HT1080 (cell line): ENCODE measurements at places on chromosomes 5 and 9.

DNA sequence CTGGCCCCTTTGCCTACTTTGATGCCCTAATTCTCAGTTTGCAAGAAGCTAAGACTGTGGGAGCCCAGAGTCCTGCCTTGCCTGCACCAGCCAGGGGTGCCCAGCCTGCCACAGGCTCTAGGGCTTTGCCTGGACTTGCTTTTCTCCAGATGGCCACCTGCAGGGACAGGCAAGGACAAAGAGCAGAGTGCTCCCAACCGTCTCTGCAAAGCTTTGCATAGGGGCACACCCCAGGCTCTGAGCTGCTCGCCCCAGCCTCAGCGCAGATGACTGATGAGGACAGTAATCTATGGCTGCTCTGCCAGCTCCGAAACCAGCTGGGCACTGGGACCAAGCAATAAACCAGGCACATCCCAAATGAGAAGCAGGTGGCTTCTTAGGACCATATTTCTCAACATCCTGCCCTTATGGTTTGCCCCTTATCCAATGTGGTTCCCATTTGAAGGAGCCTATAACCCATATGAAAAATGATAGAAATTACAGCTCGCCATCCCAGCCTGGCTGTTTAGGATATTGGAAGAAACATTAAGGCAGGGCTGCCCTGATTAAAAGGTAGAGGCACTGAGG, 25.4 kb upstream of the TCF7 start:
- no peak for DNase-seq

DNA sequence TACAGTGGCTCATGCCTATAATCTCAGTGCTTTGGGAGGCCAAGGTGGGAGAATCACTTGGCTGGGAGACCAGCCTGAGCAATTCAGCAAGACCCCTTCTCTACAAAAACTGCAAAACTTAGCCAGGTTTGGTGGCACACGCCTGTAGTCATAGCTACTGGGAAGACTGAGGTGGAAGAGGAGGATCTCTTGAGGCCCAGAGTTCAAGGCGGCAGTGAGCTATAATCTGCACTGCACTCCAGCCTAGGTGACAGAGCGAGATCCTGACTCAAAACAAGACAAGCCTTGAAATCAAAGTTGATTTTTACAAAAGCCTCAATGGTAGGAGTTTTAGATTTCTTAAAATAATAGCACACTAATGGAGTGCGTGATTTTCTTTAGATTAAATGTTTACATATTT, 14.6 kb downstream of the UBE2D2 start:
- no peak for DNase-seq

GRCh38 chr5:56480705-56481427, 247.7 kb upstream of the ANKRD55 start:
- no peak for DNase-seq

DNA sequence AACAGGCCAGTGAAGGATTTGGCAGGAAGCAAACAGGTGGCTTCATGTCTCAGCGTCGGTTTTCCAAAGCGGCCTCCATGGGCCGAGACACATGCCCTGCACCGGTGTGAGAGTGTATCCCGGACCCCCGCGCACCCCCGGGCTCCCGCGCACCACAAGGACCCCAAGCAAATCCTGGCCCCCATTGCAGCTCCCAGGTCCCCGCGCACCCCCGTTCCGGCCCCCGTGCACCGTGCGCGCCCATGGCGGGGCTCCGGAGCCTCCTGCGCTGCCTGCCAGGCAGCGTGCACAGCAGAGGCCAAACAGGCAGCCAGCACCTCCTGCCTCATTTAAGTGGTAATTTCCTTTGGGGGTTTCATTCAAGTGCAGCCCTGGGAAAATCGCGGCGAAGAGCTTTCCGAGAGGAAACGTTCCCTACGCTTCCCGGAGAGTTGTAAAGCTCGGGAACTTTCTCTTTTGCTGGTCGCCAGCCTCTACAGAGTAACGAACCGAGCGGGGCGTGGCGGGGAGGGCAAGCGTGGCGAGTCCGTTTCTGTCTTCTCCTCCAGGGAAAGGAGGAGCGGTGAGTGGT, 145.5 kb upstream of the SLC24A2 start:
- no peak for DNase-seq

- DNase-seq: no peak
These were observed 83.9 kb upstream of the CXCL14 start for GRCh38 chr5:135662683-135663082.

GRCh38 chr9:93206576-93207155, 22.7 kb downstream of the WNK2 start:
- DNase-seq: no peak

- DNase-seq: no peak
These were observed 281.7 kb downstream of the OSTF1 start for GRCh38 chr9:75369989-75370388.

- no peak for DNase-seq
These were observed 30.6 kb downstream of the LVRN start for GRCh38 chr5:115992848-115993350.

DNA sequence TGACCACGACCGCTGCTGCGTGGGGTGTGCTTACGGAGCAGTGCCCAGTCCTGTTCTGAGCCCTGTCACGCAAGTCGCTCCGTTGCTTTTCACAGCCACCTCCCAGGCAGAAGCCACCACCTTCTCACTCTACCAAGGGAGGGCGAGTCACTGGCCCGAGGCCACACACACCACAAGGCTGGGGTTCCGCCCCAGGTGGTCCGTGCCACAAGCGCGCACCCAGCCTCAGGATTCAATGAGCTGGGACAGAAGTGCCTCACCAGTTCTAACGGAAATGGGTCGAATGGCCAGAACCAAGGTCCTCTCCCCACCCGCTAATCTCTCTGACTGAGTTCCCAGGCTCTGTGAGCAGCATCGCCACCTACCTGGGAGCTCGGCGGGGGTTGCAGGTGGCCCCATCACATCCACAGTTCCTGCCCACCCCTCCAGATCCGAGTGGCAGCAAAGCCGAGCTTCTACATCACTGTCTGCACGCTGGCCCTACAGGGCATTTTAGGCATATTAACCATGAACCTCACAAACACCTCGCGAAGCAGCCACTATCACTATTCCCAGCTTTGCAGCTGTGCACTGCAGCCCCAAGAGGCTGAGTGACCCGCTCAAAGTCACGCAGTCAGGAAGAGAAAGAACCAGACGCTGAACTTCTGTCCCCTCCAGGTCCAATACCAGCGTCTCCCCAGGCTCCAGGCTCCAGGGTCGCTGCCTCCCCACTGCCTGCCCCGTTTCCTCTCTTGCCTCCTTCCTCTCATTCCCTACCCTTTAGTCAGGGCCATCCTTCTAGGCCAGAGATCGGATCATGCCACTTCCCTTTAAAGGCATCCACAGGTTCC, 92.1 kb upstream of the PHYKPL start:
- DNase-seq: no peak

- no peak for DNase-seq
These were observed 189.1 kb upstream of the CCNG1 start for GRCh38 chr5:163248333-163248732.

DNA sequence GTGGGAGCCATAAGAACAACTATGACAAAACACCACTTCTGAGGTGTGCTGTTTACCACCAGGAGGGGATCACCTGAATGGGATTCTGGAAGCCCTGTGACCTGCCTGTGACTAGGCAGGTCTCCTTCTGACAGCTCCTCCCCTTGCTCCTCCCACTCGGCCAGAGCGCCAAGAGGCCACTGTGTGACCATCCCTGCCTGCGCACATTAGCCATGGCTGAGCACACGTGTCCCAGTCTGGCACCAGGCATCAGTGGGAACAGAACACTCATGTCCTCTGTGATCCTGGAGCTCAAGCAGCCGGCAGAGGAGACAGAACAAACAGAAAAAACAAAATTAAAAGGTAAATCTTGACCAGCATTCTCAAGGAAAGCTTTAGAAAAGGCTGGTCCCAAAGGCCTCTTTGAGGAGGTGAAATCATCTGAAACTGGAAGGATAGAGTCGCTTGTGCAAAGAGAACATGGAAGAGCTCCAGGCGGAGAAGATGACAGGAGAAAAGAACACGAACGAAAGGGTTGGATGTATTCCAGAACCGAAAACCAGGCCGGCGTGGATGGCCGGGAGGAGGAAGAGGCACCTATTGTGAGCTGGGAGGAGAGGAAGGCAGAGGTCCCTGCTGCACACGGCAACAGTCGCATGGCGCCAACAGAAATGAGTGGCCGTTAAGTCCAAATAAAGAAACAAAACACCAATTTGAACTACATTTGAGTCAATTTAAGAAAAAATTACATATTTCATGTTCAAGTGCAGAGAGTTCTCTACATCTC, 5.1 kb downstream of the MED10 start:
- DNase-seq: no peak

GRCh38 chr9:125850763-125851162, 103.6 kb downstream of the PBX3 start:
- no peak for DNase-seq

- DNase-seq: no peak
These were observed 177.9 kb upstream of the TUT7 start for GRCh38 chr9:86531971-86532640.

GRCh38 chr5:78050888-78051287, 243.6 kb downstream of the AP3B1 start:
- DNase-seq: no peak

DNA sequence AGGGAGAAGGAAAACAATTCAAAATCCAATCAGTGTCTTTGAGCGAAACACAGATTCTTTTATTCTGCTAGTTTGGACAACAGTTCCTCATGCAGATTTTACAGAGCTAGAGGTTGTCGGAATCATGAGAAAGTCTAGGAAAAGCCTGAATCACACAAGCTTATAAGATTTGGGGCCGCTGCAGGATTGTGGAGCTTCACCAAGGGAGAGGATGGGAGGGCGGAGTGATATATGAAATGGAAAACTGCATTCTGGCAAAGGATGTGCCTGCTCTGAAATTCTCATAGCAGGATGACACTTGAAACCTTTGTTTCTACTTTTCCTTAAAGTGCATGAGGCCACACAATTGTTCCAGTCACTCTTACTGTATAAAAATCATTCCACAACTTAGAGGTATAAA, 134.3 kb downstream of the OR2K2 start:
- no peak for DNase-seq

GRCh38 chr5:177495243-177496060, 2.0 kb downstream of the PDLIM7 start:
- peak; percentile 87 for DNase-seq

DNA sequence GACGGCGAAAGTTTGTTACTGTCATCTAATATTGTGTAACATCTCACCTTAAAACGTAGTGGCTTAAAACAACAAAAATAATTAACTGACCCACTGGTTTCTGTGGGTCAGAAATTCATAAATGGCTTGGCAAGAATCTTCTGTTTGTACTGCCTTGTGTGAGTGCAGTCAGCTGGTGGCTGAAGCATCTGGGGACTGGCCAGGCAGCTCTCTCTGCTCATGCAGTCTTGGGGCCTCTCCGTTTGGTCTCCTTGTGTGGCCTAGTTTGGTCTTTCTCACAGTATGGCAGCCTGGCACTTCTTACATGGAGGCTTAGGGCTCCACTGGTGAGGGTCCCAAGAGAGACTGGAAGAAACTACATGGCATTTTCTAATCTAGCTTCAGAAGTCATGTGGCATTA, 49.0 kb upstream of the CTXN3 start:
- no peak for DNase-seq

GRCh38 chr9:31259824-31260223, 1124.6 kb upstream of the ACO1 start:
- no peak for DNase-seq

DNA sequence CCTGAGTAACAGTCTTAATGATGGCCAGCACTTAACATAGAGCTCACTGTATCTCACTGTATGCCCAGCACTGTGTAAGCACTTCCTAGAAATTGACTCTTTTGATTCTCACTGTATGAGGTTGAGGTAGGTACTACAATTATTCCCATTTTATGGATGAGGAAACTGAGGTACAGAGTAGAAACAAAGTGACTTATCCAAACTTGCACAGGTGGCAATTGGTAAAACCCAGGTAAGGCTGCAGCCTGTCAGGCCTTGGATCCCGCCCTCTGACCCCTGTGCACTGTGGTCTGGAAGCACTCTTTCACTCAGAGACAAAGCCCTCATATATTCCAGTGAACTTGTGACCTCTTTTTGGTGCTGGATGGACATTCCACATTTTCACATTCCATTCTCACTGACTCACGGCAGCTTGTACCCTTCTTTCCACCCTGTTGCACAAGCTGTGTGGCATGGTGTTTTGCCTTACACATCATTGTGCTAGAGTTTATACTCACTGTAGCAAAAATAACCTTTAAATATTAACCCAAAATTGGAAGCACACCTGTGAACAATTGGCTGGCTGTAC, 21.7 kb downstream of the ANKRD55 start:
- peak; percentile 84 for DNase-seq

DNA sequence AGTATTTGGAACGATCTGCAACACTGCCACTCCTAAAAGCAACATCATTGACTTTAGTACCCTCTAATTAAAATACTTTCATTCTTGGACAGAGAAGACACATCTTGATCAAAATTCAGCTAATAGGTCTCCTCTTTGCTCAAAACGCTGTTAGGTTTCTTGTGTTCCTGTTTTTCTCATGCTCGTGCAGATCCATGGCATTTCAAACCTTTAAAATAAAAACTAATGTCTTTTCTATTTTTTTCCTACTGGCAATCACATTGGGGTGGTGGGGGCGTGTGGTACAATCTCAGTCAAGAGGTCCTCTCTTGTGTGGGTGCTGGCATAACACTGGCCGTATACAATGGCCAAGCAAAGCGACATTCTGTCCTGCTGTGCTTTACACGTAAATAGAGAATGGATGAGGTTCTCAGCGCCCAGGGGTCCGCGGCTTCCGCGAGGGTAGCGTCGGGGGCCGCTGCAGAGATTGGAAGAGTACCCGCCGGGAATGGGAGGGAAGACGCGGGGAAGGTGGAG, 315 bp upstream of the GPR150 start:
- DNase-seq: no peak

GRCh38 chr9:115442054-115442453, 324.1 kb upstream of the TNC start:
- no peak for DNase-seq

GRCh38 chr5:107951309-107951708, 280.6 kb upstream of the EFNA5 start:
- no peak for DNase-seq

- no peak for DNase-seq
These were observed 2.6 kb downstream of the AUH start for GRCh38 chr9:91359083-91359482.

- DNase-seq: no peak
These were observed 319.5 kb upstream of the ACTBL2 start for GRCh38 chr5:57802131-57802530.

GRCh38 chr5:169169783-169170182, 131.2 kb downstream of the SLIT3 start:
- peak; percentile 30 for DNase-seq

- no peak for DNase-seq
These were observed 9.6 kb downstream of the GMCL2 start for GRCh38 chr5:178177569-178177968.

- DNase-seq: no peak
These were observed 209.0 kb downstream of the EFNA5 start for GRCh38 chr5:107461770-107462169.
